ENCODE measurements at places on chromosomes 2 and 18.

DNA sequence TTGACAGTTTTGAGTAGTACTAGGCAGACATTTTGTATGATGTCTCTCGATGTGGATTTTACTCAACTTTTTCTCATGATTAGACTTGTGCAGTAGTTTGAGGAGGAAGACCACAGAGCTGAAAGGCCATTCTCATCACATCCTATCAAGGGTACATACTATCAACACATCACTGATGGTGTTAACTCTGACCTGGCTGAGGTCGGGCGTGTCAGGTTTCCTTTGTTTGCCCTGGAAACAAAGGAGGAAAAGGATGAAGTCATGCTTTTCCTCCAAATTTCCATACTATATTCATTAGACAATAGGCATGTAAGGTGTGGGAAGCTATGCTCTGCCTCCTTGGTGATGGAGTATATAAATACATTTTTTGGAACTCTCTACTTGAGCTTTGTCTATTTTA lies 211.1 kb downstream of the DSEL start:
- DNase-seq: no peak

DNA sequence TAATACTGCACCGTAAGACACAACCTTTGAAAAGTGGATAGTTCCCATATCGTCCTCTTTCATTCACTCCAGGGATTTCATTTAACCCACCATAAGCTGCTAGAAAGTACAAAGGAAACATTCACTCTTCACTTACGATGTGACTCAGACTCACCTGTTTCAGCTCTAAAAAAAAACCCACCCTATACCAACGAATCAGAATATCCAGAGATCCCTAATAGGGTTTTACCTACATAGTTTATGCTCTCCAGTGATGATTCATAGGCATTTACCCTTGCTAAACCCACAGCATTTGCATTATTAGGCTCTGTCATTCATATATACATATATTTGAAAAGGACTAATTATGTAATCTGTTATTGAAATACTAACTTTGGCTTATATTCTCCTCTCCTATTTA lies 60.2 kb downstream of the PRPF40A start:
- no peak for DNase-seq

DNA sequence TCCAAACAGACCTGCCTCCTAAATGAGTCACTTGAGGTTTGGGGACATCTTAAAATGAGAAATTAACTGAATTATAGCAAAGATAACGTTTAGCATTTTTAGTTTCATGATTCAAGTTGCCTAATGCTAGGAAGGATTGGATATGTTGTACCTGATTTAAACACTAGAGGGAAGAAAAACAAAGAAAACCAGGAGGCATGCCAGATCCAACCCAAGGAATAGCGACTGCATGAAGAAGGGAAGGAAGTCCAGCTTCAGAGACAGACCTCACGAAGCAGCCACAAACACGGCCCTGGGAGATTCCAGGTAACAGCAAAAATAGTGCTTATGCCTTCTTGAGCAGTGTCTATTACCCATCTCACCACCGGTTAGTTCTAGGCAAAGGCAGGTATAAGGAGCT lies 499.9 kb upstream of the SPHKAP start:
- DNase-seq: no peak

DNA sequence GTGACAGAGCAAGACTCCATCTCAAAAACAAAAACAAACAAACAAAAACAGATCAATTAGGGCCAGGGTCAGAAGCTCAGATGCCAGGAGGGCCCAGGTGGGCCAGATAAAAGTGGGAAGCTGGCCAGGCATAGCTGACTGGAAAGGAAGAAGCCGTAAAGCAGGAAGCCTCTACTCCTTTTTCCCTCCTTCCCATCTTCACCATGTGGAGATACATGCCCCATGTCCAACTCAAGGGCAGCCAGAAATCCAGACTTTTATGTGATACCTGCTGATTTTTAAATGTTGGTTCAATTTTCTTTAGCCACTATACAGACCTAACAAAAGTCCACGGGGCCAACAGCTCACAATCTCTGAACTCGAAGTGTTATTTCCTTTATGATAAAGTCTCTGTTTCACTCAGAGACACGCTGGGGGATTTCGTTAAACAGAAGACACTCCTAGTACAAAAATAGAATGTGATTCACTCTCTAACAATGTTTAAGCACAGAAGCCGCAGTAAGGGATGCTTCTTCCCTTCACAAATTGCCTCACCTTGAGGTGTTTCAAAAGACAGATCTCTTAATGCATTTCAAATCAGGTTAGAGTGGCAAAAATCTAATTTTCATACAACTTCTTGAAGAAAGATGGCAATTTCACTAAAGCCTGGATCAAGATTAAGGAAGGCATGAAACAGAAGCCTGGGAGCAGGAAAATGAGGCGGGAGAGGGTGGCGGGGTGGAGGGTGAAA lies 14.0 kb downstream of the TMEM247 start:
- DNase-seq: no peak

DNA sequence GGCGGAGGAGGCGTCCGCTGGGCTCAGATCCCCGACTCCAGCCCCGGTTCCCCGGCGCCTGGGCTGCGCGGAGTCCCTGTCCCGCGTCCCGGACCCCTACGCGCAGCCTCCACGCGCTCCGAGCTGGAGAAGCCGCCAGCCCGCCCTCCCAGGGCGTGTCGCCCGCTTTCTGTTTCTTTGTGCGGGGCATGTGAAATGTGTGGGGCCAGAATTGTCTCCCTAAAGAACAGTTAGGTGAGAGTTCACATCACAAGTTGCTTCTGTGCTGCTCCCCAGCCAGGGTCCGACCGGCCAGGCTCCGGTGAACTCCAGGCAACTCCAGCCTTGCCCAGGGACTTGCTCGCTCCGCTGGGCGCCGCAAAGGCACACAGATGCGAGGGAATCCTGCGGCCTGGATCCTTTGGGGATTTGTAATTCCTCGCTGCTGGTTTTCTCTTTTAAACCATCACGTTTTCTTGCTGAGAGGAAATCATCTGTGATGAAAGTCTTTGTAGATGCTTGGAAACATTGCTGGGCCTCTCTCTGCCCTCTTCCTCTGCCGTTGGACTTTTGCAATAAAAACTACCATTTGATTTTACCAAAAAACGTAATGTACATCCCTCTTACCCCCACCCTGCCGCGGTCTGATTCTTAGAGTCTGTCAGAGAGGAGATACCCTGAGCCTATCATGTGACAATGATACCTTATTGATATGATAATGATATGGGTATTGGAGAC lies 631 bp downstream of the GYPC start:
- DNase-seq: peak; percentile 27

- no peak for DNase-seq
These were observed 164.1 kb downstream of the KLHL29 start for GRCh38 chr2:23549051-23549450.

- no peak for DNase-seq
These were observed 120.9 kb upstream of the SMIM21 start for GRCh38 chr18:75548353-75548905.

DNA sequence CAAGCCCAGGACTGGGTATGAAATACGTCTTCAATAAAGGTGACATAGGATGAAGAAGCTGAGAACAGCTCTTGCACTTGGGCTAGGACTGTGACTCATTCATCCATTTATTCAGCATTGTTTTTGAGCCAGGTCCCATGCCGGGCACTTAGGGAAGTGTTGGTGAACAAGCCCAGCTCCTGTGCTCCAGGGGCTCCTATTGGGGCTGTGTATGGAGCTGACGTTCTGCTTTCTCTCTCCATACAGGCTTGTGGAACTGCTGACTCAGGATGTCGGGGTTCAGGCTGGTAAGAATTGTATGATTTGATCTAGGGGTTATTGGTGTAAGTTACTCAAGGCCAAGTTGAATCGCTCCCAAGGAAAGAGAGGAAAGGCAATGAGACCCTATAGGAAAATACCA lies 24.0 kb downstream of the MYO7B start:
- no peak for DNase-seq

DNA sequence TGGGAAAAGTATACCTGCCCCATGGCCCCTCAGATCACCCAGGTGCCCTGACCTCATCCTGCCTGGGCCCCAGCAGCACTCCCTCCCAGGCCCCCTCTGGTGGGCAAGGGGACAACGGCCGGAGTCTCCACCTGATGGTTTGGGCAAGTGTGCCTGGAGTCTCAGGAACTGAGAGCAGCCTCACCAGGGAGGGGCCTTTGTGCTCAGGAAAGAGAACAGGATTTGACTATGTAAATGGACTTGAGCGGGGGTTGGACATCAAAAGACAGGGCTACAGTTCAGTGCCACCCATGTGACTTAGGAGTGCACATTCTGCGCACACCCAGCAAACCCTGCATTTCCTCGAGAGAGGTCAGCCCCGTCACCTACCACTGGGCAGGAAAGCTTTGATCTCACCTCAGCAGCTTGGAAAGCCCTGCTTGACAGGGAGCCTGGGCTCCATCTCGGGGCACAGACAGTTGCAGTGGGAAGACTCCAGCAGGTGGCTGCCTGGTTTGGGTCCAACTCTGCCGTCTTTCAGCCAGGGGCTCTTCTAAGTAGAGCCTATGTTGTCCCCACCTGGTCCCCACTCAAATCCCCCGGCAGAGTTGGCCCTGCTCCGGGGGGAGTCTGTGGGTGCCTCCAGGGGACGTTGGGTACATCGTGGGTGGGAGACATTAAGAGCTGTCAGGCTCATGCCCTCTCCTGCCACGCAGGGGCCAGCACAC lies 3.3 kb downstream of the INPP5D start:
- peak; percentile 24 for DNase-seq

DNA sequence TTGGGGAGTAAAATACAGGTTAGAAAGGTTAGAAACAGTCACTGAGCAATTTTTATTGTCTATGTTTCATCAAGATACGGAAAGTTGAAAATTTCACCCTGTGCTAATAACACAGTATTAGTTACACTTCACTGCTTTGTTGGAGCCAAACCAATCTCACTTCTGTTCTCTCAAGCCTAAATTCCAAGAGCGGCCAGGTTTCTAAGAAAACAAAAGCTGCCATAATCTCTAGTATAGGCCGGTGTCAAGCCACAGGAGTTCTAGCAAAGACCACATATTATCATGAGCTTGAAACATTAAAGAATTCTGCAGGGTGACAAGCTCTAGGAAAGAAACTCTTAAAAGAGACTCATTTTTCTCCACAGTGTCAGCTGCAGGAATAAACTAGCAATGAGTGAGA lies 128.7 kb downstream of the TXNL1 start:
- no peak for DNase-seq

DNA sequence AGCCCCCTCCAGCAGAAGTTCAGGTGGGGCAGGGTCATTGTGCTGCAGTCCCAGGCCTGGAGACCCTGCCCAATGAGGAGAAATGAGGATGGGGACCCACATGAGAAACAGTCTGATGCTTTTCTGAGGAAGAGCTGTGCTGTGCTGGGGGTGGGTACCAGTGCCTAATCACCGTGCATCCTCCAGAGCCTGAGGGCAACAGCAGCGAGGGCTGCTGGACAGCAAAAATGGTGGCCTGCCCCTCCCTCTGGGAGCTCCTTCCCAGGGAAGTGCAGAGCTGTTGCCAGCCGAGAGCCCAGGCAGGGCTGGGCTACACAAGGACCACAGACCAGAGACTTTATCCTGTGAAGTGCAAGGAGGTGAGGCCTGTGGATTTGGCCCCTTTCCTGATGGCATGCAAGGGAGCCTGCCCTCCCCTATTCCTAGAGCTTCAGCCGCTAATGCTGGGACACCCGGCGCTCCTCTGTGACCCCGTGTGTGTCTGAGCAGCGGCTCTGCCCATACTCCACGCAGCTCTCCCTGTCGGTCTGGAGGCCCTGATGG lies 134.8 kb downstream of the DSEL start:
- no peak for DNase-seq

Measured in AML-193 (cell line).